ENCODE measurements at places on chromosomes 3 and 15.

DNA sequence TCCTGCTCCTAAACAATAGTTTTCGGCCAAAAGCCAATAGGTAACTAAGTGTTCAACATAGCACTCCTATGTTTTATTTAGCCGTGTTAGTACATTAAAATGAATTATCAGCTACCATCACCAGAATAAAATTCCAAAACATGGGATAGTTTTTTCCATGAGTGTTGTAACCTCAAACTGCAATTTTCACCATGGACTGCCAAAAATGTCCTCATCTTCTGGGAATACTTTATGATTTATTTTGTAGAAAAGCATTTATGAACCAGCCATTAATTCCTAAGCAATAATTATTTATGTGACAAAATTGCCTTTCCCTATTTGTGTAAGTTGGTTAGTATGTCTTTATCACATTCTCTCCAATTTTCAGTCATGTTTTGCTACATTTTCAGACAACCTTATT, 438.1 kb downstream of the NAALADL2 start:
- no peak for DNase-seq

DNA sequence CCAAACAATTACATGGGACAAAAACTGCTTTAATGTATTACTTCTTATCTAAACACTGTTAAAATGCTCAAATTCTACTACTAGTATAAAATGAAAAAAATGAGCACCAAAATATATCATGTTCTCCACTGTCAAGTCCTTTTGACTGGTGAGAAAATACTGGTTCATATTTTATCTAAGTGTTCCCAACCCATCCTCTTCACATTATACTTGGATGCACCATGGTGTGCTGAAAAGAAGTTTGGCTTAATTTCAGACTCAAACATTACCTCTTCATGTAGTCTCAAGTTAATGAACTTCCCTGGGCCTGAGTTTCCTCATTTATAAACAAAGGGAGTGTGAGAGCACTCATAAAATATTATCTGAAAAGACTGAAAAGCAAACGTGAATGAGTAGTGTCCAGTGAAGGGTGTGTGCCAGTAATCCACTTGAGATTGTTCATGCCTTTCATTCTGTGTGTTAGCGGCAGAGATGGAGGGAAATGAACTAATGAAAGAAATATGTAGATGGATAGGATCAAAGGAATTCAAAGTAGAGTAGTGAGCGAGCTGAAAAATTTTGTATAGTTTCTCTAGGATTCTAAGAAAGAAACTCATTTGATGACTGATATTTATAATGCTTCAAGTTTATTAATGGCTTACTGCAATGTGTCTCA, 263.2 kb downstream of the NLGN1 start:
- DNase-seq, result peak; percentile 26

GRCh38 chr3:10195366-10196089, 30.8 kb downstream of the IRAK2 start:
- DNase-seq, result no peak

GRCh38 chr15:59303633-59304032, 69.0 kb downstream of the MYO1E start:
- no peak for DNase-seq

Data from bronchial epithelial cell (primary cell).